Activated CD4-positive, alpha-beta T cell treated with anti-CD3 and anti-CD28 coated beads for 48 hours (primary cell): ENCODE measurements at places on chromosomes 5 and 9.

GRCh38 chr5:67432606-67433005 is 236.0 kb upstream of the CD180 start:
- no peak for DNase-seq

DNA sequence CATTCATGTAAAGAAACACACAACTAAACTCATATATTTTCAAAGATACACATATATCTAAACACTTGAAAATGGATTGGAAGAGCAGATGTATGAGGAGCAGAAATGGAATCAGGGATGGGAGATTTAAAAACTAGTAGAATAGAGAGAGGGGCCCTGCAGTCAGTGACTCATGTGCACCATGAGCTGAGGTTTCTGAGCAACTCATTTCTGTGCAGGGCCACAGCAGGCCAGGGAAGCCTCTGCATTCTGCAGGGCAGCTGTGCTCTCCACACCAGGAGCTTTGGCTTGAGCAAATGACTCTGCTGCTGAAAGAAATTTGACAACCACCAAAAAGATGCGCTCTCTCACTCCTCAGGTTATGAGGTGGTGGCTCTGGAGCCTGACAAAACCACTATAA is 27.1 kb downstream of the LHX6 start:
- DNase-seq: no peak

GRCh38 chr5:149765932-149766331 is 35.8 kb downstream of the PPARGC1B start:
- DNase-seq: no peak

- no peak for DNase-seq
Measured at GRCh38 chr5:90675222-90675621, 116.6 kb downstream of the ADGRV1 start.

GRCh38 chr9:93413530-93413929 is 38.0 kb upstream of the FAM120A start:
- DNase-seq: no peak

DNA sequence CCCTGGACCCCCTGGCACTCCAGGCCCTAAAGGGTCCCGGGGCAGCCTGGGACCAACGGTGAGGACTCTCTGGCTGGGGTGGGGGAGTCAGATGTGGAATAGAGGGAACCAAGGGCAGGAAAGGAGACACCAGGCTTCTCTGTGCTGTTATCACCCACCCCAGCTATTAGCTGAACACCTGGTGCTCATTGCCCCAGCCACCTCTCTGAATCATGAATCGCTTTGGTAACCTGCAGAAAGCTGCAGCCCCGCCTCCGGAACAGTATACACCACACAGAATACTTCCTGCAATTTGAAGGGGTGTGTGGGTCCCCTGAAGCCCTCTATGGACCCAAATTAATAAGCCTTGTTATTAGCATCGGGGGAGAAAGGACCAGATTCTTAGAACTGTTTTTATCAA is 40.4 kb upstream of the ORM1 start:
- DNase-seq: no peak

GRCh38 chr5:9441610-9442009 is 104.3 kb downstream of the SEMA5A start:
- no peak for DNase-seq

DNA sequence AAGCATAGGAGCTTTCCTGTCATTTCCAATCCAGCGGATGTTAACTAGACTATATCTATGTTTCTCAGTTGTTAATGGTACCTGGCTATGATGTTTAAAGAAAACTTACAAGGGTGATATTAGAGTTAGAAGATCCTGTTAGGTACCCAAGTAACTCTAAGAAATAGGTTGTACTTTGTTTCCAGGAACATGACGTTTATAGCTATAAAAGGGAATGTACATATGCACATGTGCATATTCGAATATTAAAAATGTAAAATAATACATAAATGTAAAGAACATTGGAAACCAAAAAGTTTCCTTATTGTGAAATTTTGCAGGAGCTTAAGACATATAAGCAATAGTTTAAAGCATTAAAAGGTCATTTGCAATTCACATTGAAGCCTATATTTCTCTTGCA is 247.7 kb upstream of the EDIL3 start:
- DNase-seq: no peak

GRCh38 chr5:139642213-139642612 is 5.9 kb upstream of the CXXC5 start:
- peak; percentile 0 for DNase-seq

GRCh38 chr9:136950656-136951276 is 1.3 kb upstream of the LCN12 start:
- no peak for DNase-seq

DNA sequence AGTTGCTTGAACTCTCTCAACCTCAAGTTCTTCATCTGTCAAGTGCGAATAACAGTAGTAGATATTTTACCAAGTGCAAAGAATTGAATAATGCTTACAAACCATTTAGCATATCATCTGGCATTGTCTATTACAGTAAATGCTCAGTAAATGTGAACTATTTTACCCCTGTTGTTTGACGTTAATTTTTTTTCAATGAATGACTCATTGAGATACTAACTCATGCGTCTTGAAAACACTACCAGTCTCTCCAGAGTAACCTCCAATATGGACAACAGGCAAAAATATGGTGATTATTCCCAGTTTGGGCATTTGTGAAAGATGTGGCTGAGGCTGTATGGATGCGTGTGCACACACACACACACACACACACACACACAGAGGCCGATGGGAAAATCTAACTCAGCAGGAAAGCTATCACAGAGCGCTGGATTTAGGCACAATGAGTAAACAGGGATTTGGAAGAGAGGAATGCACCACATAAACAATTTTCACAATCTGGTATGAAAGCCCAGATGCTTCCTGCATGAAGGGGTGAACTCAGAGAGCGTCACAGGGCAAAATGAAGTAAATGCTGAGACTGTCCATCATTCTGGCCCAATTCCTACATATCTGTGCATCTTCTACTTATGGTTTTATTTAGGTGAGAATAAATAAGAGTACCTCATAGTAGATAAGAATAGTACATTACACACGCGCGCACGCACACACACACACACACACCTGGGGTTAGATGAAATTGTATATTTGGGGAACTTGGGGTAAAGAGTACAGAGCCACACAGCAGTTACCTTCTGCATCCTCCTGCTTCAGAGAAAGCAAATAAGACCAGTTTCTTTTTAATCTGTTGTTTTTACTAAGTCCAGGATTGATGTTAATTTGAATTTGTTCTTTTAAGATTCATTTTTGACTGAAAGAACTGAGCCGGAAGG is 128.7 kb downstream of the PALM2AKAP2 start:
- no peak for DNase-seq

DNA sequence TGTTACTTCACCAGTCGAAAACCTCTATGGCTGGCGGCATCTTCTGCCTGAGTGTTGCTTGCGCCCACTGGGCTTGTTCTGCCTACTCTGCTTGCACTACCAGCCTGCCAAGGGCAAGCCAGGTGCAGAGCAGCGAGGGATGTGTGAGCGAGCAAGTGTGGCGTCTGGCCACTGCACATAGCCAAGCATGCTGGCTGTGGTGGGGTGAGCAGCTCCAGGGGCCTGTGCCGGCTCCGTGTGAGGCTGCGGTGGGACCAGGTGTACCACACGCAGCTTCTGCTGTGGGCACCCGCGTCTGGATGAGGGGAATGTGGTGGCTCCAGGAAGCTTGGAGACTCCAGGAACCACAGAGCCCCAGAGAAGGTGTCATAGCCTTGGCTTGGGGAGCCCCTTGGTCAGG is 51.4 kb downstream of the GTF3C4 start:
- no peak for DNase-seq

DNA sequence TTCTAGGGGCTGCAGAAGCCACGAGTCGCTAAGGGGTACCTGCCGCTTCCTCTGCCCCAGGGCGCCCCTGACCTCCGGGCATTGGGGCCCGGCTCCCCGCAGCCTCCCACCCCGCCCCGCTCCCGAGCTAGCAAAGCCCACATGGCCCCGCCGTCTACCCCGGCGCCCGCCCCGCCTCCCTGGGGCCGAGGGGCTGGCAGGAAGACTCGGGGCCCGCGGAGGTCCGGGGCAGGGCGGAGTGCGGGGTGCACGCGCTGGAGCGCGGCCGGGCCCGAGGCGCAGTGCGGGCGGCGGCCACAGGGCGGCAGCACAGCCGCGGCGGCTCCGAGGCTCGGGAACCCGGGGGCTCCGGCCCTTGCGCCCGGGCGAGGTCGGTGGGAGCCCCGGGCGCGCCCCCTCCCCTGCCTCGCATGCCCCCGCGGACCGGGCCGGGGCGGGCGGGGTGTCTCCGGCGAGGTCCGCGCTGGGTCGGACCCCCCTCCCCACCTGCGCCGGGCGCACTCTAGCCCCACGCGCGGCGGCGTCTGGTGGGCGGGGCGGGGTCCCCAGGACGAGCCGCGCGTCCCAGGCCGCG is 6.7 kb downstream of the NRARP start:
- DNase-seq: peak; percentile 65
